ENCODE measurements at places on chromosomes 1 and 21.

GRCh38 chr1:177859572-177859971 is 110.3 kb downstream of the SEC16B start:
- DNase-seq = no peak

DNA sequence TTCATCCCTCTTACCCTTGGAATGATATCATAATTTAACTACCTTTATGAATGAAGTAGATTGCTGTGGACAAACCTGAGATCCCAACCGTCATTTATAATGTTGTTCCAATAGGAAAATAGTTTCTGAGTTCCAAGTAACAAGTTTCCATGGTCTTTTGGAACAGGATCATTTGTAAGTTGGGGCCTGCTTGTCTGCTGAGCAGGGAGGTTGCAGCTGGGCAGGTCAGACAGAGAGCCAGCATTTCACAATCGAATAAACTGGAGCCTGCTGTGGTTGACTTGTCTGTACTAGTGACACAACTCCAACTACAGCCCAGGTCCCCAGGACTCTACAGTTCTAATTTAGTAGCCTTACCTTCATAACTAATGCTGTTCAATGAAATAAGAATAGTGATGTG is 18.6 kb upstream of the RALGPS2 start:
- no peak for DNase-seq

DNA sequence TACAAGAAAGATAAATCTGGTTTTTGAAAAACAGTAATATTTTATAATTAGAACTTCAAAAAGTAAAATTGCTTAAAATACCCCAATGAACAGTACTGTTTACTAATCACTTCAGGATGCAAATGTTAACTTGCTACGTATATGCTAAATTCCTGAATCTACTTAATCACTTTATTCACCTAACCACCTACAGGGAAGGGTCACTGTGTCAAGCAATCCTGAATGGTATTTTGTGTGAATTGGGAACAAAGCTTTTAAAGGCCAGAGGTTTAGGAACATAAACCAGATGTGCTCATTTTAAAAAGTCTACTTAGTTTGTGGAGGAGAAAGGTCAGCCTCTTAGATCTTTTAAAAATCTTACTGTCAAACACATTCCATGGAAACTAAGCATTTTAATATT is 1143.0 kb upstream of the ADGRL2 start:
- DNase-seq = no peak

- DNase-seq = peak; percentile 19
Measured at GRCh38 chr1:204725821-204726448, 40.4 kb upstream of the LRRN2 start.

- no peak for DNase-seq
Measured at GRCh38 chr1:197637406-197637805, 137.9 kb downstream of the DENND1B start.

- peak; percentile 87 for DNase-seq
Measured at GRCh38 chr1:165257969-165258459, 98.5 kb downstream of the LMX1A start.

DNA sequence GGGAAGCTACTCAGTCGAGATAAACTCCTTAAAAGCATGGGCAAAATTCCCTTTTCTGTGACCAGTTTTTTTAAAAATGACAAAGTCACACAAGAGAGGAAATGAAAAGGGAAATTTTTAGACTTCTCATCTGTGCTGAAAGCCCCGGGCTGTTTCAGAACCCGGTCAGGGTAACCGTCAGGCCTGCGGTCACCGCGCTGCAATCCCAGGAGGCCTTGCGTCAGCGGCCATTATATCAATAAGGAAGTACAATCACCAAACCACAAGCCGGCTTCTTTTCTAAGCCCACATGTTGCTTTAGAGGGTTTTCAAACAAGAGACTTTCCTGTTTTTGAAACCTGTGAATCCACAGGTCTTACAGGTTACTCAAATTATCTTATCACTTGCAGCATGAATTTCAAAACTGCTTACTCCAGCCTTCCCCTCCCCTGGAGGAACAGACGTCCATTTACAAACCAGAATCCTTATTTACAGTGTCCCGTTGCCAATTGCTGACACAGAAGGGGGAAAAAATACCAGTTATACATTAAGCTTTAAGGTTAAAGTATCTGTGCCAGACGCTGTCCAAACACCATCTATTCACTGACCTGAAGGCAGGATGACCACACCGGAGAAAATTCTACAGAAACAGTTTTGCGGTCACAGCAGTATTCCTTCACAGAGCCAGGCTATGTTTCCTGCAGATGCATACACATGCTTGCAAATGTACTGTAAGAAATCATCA is 165.3 kb downstream of the TOMM20 start:
- no peak for DNase-seq

DNA sequence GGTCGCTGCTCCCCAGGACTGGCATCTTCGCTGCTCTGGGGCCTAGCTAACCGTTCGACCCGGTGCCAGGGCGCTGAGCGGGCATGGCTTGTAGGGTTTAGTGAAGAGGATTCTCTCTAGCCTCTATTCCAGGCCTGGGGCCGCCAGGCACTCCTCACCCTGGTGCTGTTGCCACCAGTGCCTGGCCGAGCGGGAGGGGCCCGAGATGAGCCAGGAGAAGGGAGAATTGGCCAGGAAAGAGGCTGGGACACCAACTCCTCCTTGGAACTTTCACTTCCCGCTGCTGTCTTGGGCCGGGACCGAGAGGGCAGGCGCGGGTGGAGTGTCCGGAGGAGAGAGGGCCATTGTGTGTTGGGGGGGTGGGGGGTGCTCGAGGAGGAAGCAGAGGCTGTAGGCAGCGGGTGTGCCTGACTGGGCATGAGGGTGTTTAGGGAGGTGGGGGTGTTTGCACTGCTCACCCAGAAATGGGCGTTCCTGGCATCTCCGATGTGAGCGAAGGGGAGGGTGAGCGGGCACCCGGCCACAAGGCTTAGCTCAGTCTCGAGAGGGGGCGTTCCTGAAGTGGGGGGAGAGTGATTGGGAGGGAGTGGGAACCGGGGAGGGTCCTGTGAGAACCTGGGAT is 772 bp downstream of the ADAM15 start:
- DNase-seq = no peak

DNA sequence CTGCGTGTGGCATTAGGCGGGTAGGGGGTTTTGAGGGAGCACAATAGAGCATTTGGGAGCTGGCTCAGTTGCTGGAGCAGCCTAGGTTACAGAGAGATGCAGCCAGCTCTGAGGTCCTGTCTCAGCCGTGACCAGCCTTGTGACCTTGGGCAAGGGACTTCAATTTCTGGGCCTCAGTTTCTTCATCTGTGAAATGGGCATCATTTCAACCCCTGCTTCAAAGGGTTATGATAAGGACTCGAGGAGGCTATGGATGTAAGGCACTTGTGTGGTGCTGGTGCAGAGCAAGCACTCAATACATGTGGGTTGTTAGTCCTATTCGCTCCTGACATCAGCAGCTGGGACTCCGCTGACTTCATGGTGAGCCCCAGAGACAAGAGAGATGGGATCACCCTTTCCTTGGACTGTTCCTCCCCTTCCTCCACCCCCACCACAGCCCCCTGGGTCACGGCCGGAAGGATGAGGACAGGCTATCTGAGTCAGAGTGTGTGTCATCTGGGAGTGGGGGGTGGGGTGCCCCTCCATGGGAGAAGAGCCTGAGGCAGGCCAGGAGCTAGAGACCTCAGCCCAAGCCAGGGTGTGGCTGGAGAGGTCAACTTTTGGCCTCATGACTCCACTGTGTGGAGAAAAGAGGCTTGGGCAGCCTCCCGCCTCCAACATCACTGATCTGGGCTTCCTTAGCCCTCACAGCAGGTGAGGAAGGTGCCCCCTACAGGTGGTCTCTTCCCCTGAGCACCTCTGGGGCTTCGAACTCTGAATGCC is 71.4 kb upstream of the ZBTB40 start:
- DNase-seq = no peak

- DNase-seq = no peak
Measured at GRCh38 chr1:12413664-12414410, 184.0 kb downstream of the VPS13D start.

DNA sequence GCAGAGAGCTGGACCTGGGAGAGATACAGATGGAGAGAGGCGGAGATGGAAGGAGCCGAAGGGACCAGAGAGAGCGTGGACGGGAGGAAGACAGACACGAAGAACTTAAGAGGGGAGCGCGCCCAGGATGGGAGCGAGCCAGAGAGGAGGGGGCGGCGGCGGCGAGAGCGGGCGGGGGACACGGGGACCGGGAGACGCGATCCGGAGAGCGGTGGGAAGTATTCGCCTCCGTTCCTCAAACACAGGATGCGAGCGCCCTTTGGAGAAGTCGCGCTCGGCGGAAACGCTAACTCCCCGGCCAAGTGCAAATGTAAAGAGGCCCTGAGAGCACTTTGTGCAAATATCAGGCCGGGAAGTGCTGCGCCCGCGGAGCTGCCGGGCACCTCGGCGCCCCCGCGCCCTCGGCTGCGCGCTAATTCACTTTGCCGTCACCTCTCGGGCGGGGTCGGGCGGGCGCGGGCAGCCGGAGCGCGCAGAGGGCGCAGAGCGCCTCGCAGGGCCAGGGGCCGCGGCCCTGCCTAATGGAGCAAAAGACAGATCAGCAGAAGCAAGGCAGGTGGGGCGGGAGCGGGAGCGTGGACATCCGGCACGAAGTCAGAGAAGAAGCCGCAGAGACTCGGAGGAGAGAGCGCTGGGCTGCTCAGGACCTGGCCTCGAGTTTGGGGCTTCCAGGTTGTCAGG is 281.2 kb downstream of the RRAGC start:
- DNase-seq = peak; percentile 65

DNA sequence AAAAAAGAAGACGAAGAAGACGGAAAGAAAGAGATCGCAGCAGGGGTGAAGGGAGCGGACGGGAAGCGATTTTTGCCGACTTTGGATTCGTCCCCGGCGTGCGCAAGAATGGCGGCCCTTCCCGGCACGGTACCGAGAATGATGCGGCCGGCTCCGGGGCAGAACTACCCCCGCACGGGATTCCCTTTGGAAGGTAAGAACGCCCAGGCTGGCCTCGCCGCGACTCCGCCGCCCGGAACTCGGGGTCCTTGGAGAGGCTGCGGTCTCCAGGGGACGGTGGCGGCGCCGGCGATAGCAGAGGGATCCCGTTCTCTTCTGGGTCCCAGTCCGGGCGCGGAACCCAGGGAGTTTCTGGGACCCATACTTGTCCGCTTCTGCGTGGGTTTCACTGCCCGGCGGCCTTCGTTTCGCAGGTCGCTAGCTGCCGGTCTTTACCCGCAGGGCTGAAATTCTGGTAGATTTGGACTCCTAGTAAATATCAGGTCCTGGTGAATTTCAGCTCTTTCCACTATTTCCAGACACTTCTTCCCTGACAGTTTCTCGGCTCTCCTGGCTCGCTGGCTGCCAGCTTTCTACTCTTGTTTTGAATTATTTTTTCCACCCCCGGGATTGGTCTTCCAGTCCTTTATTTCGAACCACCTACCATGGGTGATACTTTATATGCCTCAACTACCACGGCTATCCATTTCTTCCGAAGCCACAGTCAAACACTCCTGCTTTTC is 1.0 kb downstream of the PAX7 start:
- peak; percentile 74 for DNase-seq

GRCh38 chr1:89174491-89174890 is 1.3 kb downstream of the GBP7 start:
- DNase-seq = no peak

DNA sequence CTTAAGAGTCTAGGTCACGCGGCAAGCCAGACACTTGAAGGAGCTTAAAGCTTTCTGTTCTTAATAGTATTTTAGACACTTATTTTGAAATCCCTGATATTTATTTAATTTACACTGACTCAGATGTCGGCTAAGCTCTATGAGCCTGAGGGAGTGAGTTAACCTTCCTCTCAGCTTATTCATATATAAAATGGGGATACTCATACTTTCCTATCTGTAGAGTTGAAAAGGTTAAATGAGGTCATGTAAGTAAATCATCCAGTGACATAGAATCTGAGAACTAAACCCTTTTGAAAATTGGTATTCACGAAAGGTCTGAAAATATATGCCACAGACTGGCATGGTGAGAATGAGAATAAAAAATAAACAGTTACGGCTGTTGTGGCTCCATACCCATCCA is 1.4 kb upstream of the GPR161 start:
- no peak for DNase-seq

DNA sequence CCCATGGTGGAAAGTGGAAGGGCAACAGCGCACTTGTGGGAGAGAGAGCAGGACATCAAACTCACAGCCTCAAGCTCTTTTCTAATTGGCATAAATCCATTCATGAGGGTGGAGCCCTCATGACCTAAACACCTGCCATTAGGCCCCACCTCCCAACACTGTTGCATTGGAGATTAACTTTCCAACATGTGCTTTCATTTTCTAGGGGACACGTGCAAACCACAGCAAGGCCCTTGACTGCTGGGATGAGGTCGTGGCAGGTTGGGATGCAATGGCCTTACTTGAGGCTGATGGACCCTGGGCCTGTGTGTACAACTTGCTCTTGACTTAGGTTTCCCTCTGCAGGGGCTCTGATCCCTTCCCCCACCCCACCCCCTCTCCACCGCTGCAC is 35.9 kb upstream of the NEK2 start:
- DNase-seq = no peak

DNA sequence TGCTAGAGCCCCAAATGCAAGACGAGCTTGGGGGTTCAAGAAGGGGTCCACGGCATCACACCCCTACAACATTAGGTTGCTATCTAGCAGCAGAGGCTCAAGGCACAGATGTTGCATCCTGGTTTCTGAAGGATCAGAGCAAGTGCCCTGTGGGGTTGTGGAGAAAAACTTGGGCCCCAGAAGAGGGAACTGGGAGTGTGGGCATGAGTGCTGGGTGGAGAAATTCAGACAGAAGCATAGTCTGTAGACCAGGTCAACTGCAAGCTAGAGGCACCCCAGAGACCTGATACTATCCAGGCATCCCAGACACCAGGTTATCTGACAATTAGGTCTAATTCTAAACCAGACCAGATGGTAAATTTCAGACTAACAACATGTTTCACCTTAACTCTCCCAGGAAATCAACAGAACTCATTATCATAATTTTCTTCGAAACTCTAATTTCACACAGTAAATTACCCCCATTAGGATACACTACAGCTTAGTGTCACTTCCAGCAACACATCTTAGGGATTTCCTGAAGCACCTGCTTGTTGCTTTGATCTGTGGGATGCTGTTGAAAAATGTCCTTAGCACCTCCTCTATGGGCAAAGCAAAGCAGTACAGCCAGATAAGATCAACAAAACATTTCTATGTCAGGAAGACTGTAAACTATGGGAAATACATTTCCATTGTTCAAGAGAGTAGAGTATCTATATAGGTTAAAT is 179.3 kb downstream of the VAV3 start:
- DNase-seq = no peak

DNA sequence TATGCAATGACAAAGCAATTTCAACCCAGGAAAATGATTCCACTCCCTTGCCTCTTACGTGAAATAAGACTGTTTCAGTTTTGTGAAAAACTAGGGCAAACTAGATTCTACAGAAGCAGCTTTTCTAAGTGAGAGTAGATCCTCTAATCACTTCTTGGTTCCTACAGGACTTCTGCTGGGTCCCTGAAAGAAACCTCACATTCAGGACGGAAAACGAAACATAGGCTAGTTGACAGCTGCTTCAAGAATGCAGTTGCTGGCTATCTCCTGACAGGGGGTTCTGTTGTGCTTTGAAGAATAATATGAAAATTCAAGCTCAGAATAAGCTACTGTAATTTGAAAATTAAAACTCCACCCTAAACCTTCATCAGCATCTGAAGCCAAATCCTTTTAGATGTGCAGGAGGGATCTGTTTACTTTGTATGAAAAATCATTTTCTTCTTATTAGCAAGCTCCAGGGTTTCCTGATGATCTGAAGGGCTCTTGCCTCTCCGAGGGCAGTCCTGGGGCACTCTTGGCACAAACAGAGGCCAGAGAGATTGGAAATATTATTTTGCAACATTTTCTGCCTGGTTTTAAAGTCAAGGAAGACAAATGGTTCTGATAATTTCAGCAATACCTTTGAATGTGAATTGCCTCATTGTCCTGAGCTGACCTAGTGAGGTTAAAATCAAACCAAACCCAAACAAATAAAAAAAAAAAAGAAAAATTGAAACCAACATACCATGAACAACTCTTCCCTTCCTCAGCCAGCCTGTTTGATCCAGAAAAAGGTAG is 55.0 kb downstream of the NTMT2 start:
- DNase-seq = no peak

All from ecto neural progenitor cell (in vitro differentiated cells).